ENCODE measurements at places on chromosomes 11 and 22.

- DNase-seq: no peak
Measured at GRCh38 chr11:87778357-87778756, 396.9 kb downstream of the RAB38 start.

GRCh38 chr11:90895850-90896249 lies 673.0 kb upstream of the CHORDC1 start:
- DNase-seq: no peak

- no peak for DNase-seq
Measured at GRCh38 chr22:28379075-28379779, 300.4 kb downstream of the TTC28 start.

GRCh38 chr11:5696210-5696609 lies 6.6 kb downstream of the TRIM22 start:
- no peak for DNase-seq

GRCh38 chr11:123054301-123055065 lies 7.5 kb downstream of the HSPA8 start:
- no peak for DNase-seq

DNA sequence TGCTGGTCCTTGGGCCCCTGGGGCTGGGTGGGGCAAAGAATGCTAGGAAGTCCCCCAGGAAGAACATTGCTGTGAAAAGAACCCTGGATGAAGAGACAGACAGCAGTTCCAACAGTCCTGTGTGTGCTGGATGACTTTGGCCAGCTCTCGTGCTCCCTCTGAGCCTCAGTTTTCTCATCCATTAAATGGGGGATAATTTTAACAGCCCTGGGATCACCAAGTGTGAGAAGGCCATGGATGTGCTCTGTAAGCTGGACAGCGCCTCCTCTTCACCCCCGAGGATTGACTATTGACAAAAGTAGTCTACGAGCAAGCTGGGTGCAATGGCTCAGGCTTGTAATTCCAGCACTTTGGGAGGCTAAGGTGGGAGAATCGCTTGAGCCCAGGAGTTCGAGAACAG lies 2.5 kb downstream of the LARGE2 start:
- DNase-seq: no peak

DNA sequence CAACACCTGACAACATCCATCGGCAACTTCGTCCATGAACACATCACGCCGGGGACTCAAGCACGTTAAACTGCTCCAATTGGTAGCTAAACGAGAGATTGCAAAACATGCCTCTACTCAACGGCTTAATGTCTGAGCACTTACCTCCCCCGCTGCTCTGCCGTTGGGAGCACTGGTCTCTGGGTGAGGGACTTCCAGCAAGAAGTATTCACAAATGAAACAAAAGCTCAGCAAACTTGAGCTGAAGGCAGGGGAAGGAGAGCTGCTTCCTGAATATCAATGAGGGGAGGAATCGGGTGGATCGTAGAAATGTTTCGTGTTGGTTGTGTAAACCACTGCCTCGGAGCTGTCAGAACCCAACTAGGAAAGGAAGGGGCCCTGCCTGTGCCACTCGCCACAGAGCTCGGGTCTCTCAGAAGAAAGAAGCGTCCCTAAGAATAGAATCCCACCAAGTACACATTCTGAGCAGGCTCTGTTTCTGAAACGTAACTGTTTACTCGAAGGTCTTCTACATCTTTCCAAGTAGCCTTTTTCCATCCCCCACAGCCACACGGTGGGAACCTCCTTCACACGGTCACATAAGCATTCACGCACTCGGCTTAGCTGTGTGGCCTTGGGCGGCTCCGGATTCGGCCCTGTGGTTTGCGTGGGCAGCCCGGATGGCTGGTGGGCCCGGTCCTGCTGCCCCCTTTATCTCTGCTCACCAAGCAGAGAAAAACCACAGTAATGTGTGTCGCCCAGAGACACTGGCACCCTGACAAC lies at the start of gene MLC1:
MLC1 (minus strand) TSS at position 216 of the 762 bp plus-strand sequence. CDS start 524 bp downstream, outside the sequence.
- DNase-seq: no peak

DNA sequence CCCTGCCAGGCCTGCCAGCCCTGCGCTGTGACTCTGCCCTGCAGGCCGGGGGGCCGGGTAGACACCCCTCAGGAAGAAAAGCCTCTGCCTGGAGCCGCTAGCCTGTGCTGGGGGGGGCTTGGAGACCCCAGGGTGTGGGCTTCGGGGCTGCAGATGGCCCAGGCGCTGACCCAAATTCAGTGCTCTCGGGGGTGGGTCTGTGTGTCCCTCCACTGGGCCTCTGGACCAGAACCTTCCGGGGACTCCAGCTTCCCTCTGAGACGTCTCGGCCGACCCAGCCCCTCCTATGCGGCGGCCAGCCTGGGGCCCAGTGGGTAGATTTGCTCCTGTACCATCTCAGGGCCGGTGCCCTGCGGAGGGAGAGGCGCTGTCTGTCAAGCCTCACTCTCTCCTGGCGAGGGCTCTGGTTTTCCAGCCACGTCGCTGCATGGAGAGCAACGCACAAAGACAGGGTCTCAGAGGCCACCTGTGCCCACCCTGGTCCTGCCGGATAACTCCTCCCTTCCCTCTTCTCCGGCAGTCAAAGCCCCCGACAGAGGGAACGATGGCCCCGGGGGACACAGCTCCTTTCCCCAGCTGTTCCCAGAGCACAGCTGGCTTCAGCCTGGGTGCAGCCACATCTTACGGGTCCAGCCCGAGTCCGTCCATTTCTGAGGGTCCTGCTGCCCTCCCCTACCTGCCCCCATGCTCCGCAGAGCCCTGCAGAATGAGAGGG lies 40.1 kb upstream of the TOLLIP start:
- no peak for DNase-seq

DNA sequence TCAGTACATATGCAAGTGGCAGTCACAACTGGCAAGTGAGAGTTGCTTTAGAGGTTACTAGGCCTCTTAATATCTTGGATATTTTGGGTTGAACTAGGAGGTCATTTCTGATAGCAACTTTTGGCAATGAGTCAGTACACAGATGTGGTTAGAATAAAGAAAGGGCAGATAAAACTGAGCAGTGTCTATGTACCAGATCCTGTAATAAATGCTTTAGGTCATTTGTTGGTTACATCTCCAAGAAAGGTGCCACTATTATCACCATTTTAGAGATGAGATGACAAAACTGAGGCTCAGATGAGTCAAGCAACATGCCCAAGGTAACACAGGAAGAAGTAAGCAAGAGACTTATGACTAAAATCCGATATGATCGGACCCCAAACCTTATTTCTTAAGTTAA lies 25.0 kb downstream of the MAML2 start:
- no peak for DNase-seq

- DNase-seq: no peak
Measured at GRCh38 chr11:84583106-84583505, 1044.0 kb downstream of the DLG2 start.

DNA sequence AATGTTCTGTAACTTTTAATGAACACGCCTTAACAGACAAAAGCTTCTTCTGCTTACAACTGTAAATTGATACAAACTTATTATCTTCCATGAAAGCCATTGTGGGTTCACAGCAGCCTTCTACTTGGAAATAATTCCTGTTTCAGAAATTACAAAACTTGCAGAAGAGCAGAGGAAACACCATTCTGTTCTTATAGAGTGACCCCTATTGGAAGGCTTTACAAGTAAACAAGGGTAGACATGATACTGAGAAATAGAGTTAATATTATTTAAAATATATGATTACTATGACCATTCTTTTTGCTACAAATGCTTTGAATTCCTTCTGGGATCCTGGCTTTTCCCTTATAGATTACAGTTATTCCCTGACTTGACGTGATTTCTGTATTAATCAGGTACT lies 32.4 kb upstream of the KCNA4 start:
- no peak for DNase-seq

DNA sequence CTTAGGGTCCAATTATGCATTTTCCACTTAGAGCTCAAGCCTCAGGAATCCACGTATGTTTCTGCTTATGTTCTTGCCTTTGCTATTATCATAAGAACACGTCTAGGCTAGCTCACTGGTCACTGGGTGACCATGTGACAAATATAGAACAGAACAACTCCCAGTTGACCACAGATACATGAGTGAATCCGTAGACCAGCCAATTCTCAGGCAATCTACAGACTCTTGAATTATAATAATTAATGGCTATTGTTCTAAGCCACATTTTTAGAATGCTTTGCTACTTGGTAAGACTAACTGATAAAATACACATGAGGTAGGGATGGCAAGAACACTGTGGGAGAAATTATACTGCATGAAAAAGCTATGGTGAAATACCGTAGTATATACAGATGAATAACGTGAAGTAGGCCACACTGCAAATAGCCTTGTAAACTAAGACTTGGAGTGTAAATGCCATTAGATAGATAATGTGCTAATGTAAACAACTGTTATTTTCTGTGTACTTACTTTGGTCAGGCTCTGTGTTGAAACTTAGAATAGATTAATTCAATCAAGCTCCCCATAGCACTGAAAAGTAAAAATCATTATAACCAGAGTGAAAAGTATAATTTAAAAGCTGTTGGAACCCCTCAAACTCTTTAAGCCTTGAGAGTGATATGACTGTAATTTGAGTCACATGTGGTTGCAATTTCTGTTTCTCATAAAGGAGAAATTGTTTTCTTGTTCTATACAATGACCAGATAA lies 366.2 kb upstream of the CCDC179 start:
- no peak for DNase-seq

DNA sequence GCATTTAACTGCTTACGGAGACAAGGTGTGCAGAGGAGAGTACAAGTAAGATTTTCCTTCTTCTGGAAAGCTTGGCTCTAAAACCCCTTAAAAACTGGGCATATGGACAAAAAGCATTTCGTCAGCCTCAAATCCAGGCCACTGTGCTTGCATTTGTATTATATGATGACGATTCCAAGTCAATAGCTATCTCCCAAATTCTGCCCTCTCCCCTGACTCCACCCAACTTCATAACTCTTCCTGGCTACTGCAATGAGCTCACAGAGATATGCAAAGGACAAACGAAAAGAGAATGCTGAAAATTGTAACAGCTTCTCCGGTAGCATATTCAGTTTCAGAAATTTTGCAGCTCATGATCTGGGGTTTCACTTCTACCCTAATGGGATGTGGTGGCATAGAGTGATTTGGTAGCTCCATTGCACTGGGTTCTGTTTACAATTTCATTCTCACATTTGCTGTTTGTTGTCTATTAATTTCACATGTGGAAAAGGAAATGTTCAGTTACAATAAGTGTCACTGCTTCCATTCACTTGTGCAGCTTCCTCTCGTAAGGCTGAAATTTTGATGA lies 45.6 kb upstream of the CHRM4 start:
- no peak for DNase-seq

- DNase-seq: no peak
Measured at GRCh38 chr22:26587991-26588613, 1.8 kb downstream of the TPST2 start.

GRCh38 chr11:33161120-33162005 lies at the start of gene CSTF3:
Gene CSTF3, minus strand, starts transcription at chr11:33161480. Its CDS starts 155 bp downstream, at chr11:33161325.
- DNase-seq: peak; percentile 55

DNA sequence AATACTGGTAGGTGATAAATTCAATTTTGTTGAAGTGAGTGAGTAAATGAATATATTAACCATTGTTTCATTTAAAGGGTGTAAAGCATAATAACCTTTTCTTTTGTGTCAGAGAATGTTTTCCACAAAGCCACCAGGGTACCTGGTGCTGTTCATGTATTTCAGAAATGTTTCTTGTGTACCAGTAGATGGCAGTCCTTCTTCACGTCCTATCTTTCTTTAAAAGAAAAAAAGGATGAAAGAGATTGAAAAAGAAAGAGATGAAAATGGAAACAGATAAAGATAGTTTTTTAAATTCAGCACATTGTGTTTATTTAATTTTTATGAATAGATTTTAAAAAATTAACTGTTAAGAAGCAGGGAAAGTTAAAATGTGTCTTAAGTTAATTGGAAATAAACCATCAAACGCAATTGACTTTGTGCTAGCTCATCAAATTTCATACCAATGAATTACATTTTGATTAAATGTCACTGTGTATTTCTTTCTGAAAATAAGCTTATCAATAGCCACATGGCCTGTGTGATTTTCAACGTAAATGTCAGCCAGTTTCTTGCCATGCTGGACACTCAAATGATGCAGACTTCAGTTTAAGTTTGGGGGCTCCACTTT lies 65.5 kb upstream of the CHORDC1 start:
- DNase-seq: no peak

- DNase-seq: no peak
Measured at GRCh38 chr11:19938169-19938856, 222.0 kb downstream of the DBX1 start.

DNA sequence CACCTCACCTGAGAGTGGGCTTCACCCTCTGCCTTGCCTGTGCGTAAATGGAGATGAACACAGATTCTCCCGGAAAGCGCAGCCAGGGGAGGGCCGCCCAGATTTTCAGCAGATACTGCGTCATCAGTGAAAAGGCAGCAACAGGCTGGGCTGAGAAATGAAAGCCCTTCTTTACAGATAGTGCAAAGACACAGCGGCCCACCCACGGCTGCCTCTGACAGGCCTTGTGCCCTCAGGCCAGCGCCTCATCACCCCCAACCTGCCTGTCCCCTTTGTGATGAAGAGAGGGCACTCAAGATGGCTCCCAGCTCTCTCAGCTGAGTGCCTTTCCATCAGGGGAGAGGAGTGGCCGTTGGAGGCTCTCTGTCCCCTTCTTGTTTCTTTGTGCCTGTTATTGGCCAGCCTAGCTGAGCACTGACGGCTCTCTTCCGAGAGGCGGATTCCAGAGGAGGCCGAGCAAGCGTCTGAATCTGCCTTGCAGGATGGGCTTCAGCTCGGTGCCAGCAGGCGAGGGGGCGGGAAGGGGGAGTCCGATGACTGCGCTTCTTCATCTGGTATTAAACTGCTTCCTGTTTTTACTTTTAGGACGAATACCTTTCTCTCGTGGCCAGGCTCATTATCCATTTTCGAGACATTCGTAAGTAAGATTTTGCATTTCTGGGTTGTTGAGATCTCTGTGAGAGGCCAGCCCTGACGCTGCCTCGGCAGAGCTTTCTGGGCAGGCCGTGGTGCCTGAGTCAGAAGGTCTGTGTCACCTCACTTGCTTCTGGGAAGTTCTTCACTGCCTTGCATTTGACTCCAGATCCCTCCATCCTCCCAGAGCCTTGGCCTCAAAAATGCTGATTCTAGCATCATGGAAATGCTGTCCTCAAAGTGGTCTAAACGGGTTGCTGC lies 43.7 kb downstream of the MED15 start:
- no peak for DNase-seq

DNA sequence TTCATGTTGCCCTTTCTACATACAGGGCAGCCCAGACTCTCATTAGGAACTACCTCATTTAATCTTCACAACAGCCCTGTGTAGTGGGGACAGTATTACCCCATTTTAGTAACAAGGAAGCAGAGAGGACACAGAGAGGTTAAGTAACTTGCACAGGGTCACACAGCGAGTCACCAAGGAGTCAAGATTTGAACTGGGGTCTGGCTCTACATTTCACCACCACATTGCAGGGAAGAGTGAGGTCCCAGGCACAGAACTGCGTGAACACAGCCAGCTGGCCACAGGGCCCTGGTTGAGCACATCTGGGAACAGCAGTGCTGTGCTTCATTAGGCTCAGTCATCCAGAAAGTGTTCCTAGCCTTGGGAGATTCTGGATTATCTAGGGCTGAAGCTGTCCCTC lies 45.4 kb upstream of the ISX start:
- no peak for DNase-seq

- no peak for DNase-seq
Measured at GRCh38 chr11:1935156-1936071, 11.7 kb upstream of the MRPL23 start.

GRCh38 chr11:12103411-12104225 lies 6.8 kb upstream of the MICAL2 start:
- DNase-seq: no peak
